Stomach (tissue), 19 donors: ENCODE measurements at places on chromosomes 3 and 15. TPM values are rescaled to one million over a fixed set of nuclear protein-coding genes. Genes with fewer than 3 reads are reported as not detected.

Gene CFAP91
- total RNA-seq: 3.7 TPM

Gene ZNF592
- 9.9 TPM for total RNA-seq

GRCh38 chr3:44355362-44356033 lies 16.9 kb downstream of the TCAIM start:
- DNase-seq: no peak

Gene RARRES1
- total RNA-seq: 12.1 TPM

Gene MESP2
- total RNA-seq: not detected

GRCh38 chr15:93974804-93975481 lies 256.4 kb upstream of the MCTP2 start:
- peak; percentile 71 for DNase-seq

GRCh38 chr15:69712991-69713390 lies 260.4 kb downstream of the RPLP1 start:
- DNase-seq: peak; percentile 25

GRCh38 chr3:128195802-128196201 lies 42.5 kb downstream of the EEFSEC start:
- DNase-seq: no peak

- no peak for DNase-seq
These were observed 152.1 kb upstream of the ALCAM start for GRCh38 chr3:105214590-105214989.

DNA sequence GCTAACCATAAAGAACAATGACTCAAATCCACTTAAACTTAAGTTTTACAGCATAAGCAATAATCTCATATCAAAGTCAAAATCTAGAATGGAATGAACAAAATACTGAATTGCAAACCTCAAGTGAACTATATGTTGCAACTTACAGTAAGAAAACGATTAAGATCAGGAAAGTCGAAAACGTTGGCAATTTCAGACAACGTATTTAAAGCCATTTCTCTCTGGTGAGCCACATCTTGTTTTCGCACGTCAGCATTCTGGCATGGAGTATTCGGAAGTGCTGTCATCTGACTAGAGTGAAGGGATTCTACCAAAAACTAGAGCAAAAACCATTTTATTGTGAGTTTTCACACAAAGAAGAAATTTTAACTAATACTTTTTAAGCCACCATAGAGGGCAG lies 28.5 kb downstream of the ATR start:
- DNase-seq: no peak

- DNase-seq: no peak
These were observed 691.2 kb downstream of the TBL1XR1 start for GRCh38 chr3:176505878-176506621.

GRCh38 chr3:156581033-156581432 lies 26.1 kb upstream of the SSR3 start:
- DNase-seq: no peak

- DNase-seq: no peak
These were observed 44.2 kb downstream of the CMTM8 start for GRCh38 chr3:32282578-32283154.
